ENCODE measurements at places on chromosomes 1 and 21.

DNA sequence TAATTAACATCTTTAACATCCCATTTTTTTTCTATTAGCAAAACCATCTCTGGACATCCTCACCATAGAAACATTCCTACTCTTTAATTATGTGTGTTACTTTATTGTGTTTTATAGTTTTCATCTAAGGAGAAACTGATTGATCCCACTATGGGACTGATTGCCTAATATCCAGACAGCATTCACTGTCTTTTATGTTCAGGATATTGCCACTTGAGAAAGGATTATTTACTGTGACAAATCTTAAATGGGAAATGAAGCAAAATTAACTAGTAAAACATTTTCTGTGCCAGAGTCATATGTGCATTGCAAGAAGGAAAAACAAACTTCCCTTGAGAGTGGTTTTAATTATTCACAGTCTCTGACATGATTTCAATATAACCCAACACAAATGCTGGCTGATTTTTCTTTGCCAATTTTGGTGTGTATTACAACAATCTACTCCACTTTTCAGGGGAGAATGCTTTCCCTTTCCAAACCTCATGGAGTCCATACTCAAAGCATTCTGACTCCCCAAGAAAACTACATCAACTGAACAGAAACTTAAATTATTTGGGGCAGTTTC, 15.8 kb upstream of the RGS13 start:
- DNase-seq: no peak

DNA sequence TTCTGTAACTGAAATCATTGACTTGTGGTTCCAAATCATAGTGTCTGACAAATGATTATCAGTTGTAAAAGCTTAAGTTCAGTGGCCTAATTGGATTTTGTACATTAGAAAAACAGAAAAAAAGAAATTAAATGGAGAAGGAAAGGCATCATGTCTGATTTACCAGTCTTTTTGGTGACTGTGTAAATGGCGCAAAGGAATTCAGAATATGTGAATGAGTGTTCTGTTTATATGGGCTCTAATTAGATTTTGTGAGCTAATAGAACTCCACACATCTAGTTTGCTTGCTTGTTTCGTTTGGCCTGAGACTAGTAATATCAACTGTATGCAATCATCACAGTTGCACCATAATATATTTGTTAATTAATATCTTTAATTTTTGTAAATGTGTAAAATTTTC, 151.7 kb downstream of the PLA2G4A start:
- DNase-seq: no peak

DNA sequence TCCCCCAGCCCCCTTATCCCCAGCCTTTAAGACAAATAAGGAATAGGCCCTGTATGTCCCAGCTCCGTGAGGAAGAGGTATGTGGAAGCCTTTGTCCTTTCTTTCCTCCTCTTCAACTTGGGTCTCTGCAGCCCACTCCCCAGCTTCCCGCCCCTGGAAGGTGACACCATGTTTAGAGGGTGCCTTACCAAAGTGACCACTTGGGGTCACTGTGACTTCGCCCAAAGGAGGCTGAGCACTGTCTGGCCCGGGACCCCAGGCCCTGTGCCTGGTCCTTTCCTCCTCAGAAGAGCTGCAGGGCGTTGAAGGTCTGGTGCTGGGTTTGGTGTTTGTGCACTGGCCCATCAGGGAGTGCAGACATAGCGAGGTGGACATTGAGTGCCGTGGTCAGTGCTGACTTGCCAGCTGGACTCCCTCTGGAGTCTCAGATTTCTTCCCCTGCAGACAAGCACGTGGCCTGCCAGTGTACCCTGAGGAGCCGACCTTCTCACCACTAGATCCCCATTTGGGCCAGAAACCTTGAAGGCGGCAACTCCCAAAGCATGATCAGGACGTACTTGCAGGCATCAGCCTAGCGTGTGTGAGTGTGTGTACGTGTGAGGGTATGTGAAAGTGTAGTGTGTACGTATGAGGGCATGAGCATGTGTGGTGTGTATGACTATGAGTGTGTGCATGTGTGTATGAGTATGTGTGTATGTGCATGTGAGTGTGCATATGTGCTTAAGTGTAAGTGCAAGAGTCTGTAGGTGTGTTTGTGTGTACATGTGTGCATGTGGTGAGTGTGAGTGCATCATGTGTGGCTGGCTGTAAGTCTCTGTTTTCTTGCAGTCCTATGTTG, 181.4 kb upstream of the KIAA0040 start:
- no peak for DNase-seq

GRCh38 chr1:202134645-202135172, 9.8 kb downstream of the ARL8A start:
- DNase-seq: no peak

GRCh38 chr1:85326336-85326735, 49.9 kb upstream of the BCL10 start:
- no peak for DNase-seq

DNA sequence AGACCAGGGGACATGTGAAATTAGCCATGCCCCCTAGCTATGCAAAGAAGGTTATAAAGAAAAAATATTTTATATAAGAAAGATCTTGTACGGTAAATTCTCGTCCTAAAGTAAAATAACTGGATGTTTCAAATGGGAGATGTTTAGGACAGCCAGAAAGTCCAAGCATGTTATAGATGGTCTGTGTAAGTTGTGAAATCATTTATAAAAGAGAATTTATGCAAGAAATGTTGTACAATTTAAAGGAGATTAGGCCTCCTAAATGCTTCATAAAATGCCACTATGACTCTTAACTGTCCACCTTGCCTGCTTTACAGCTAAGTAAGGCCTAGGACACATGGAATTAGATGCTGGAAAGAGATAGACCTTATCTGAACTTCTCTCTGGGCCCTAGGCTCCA, 118.1 kb upstream of the POGK start:
- DNase-seq: no peak

GRCh38 chr1:66685670-66686069, 66.6 kb upstream of the DYNLT5 start:
- DNase-seq: no peak

DNA sequence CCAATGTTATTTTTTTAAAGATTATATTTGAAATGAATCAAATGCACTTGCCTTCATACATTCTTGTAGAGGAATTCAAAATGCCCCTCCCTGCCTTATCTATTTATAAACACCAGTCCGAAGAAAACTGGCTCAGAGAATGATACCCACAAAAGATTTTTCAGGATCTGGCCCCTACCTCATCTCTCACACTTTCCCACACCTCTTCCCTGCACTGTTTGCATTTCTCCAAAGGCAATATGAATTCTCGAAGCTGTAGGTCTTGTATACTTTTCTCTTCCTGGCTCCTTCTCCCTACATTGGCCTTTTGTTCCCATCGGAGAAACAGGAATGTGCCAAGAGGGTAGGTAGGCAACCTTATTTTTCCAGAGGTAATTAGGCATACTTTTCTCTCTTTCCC, 12.0 kb upstream of the CCDC190 start:
- no peak for DNase-seq

DNA sequence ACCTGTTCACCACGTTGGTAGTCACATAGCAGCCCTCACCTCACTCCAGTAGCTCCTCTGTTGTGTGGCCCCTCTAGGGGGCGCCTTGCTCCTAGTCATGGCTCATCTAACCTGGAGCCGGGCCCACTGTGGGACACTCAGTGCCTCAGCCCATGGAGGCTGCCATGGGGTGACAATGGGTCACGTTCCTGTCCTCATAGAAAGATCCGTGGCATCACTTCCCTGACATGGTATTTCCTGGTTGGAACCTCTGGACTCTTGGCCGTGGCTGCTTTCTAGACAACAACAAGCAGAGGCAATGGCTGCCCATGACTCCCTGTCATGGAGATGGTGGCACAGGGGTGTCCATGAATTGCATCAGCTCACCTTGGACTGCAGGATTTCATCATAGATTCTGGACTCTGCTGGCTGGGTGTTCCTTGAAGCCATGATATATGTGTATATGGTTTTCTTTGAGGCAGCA, 27.5 kb upstream of the SLAMF6 start:
- DNase-seq: no peak

- DNase-seq: peak; percentile 65
Measured at GRCh38 chr1:64167176-64167575, 36.2 kb upstream of the UBE2U start.

- DNase-seq: no peak
Measured at GRCh38 chr1:218165701-218166114, 119.4 kb upstream of the RRP15 start.

DNA sequence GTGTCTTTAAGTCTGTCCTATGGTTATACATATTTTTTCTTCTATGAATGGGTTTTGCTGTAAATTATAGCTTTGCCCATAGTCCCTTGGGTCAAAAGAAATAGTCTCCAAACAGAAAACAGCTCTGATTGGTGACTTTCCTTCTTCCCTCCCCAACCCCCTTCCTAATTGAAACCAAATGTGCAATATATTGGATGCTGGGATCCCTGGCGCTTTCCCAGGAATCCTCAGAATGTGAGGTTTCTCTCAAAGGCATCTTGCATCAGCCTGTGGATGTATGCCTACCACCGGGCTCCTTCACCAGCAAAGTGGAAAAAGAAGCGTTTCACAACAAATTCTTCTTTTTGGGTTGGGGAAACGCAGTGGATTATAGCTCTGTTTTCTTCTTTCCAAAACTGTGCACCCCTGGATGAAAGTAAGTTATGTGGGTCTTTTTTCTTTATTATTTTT, at the start of gene DDR2:
Gene DDR2 (plus strand): TSS at position 248 of the 450 bp plus-strand sequence. CDS start 86,600 bp downstream, outside the sequence.
- DNase-seq: peak; percentile 93

- DNase-seq: peak; percentile 82
Measured at GRCh38 chr1:85628791-85629531, 48.4 kb downstream of the CCN1 start.

GRCh38 chr21:44764319-44765230, 37.0 kb downstream of the UBE2G2 start:
- DNase-seq: no peak

DNA sequence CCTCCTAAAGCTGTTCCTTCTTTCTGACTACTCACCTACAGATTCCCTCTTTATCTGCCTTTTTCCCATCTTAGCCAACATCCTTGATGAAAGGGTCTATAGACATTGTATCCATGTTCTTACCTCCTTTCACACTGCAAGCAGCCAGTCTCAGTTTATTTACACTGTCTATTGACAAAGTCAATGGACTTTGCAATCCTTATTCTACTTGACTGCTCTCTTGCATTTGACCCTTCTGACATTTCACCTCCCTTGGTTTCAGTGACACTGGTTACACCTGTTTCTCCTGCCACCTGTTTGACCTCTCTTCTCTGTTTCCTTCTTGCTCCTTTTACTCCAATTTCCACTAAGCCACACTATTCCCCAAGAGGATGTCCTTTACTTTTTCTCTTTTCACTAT, 224.0 kb upstream of the SNX7 start:
- DNase-seq: no peak

Measured in AG09309 (cell line).